ENCODE measurements at places on chromosomes 1 and 21.

DNA sequence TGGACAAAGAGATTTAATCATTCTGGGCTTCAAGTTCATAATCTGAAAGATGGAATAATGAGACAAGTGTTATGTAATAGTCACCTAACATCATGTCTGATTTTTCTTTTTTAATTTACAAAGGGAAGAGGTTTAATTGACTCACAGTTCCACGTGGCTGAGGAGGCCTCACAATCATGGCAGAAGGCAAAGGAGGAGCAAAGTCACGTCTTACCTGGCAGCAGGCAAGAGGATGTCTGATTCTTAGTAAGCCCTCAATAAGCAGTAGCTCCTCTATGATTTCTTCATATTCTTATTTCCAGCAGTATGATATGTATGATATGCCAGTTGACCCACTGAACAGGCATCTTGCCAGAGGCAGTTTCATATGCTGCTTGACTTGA lies 152.7 kb downstream of the S1PR1 start:
- DNase-seq, result no peak

DNA sequence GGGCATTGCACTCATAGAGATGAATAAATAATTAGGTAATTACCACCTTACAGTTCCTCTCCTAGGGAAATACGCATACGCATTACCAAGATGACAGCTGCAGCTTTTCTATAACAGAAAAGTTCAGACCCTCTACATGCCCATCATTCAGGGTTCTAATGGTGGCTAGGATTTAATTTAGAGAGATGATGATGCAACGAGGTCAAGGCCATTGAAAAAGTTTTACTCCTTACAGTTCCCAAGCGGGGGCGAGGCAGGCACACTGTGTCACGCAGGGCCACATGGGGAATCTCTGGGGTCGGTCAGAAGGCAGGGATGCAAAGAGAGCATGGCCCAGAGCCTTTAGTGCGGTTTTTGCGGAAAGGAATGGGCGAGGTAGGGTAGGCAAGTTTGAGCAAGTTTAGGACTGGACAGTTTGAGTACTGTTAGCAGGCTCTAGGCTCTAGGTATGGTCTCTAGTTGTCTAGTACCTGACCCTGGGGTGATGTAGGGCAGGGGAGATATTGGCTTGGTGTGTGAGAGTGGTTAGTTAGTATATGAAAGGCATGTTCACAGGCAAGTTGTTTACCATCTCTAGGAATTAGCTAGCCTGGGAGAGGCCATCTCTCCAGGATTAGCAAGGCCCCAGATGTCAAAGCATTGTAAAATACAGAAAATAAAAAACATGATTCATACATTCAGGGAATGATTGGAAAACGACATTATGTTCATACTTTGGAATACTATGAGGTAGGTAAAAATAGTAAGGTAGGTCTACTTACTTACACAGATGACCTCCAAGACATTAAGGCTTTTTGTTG lies 29.6 kb upstream of the ID3 start:
- DNase-seq, result no peak

GRCh38 chr1:53516181-53516580 lies 57.0 kb downstream of the DMRTB1 start:
- no peak for DNase-seq

- DNase-seq, result no peak
Observed at GRCh38 chr21:39612233-39613040, at the start of gene B3GALT5. TSS of gene B3GALT5 (plus strand) at chr21:39612940. CDS start at chr21:39660560, 47,620 bp downstream.

- DNase-seq, result no peak
Observed at GRCh38 chr1:183077097-183077496, 53.9 kb downstream of the LAMC1 start.

GRCh38 chr1:92484472-92485380 lies 2.0 kb downstream of the GFI1 start:
- DNase-seq, result peak; percentile 13

DNA sequence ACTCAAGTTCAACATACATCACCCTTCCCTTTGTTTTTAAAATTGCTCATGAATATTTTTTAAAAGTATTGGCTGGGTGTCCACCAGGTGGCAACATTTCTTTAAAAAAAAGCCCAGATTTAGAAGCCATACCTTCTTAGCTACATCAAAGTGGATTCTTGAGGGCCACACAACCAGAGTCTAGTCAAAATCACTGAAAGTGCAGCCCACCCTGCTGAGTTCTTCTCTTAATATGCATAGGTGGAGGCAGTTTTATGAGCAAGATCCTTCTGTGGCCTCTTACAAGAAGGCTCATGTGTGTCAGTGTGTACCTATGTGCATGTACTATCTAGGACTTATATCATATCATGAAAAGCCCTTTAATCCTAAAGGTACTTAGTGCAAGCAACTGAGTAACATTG lies 16.9 kb upstream of the GNG12 start:
- DNase-seq, result no peak

- DNase-seq, result no peak
Observed at GRCh38 chr1:112034277-112034676, 44.8 kb upstream of the KCND3 start.

DNA sequence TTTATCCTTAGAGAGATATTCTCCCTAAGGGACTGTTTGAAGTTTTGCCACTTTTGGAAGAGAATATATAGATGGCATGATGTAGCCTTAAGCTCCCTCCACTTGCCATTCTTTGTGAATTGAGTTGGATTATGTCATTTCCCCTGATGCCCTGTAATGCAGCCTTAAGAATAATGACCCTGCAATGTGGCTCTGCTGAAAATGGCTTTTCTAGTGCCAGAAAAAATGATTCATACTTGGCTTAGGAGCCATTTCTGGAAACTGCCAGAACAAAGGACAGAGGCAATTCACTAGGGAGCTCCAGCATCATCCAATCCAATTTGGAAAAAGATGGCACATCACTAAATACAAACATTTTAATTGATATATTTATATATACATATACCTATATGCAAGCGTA lies 265.3 kb downstream of the SPATA17 start:
- no peak for DNase-seq

DNA sequence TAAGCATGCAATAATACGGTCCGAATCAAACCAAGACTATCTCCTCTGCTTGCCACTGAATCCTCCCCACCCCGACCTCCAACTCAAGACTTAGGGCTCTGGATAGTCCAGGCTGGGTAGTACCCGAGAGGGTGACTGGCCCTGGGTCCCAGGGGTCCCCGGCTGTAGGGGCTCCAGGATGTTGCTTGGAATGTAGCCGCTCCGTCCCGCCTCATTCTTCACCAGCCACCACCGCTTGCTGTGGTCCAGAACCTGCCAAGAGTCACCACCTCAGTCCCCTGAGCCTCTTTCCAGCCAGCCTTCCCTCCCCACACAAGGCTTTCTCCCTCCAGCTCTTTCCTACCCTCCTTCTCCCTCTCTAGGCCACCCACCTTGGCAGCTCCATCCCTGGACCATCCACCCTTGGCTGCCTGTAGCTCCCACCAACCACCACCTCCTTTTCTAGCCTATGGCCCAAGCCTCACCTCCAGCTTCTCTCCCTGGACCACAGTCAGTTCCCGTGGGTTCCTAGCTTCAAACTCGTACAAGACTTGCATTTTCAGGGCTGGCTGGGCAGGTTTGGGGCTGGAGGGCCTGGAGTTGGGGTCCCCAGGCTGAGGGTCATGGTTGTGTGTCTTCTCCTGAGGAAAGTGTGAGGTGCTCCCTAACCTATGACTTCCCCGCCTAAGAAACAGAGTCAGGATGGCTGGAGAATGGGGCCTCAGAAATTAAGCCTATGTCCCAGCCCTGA lies 10.9 kb upstream of the GSTM3 start:
- no peak for DNase-seq

DNA sequence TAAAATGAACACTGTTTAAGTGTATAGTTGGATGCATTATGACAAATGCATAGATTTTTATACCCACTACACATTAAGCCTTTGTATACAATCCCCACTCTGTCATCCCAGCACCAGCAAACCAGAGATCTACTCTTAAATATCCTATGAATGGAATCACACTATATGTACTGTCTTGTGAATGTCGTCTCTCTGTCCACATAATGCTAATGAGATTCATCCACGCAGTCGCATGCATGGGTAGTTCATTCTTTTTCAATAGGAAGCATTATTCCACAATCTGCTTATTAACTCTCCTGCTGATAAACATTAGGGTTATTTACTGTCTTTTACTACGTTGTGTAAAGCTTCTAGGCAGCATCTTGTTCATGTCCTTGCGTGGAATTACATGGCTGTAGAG lies 892.3 kb downstream of the LTN1 start:
- no peak for DNase-seq

GRCh38 chr1:51268634-51269033 lies 32.6 kb downstream of the RNF11 start:
- DNase-seq, result no peak

DNA sequence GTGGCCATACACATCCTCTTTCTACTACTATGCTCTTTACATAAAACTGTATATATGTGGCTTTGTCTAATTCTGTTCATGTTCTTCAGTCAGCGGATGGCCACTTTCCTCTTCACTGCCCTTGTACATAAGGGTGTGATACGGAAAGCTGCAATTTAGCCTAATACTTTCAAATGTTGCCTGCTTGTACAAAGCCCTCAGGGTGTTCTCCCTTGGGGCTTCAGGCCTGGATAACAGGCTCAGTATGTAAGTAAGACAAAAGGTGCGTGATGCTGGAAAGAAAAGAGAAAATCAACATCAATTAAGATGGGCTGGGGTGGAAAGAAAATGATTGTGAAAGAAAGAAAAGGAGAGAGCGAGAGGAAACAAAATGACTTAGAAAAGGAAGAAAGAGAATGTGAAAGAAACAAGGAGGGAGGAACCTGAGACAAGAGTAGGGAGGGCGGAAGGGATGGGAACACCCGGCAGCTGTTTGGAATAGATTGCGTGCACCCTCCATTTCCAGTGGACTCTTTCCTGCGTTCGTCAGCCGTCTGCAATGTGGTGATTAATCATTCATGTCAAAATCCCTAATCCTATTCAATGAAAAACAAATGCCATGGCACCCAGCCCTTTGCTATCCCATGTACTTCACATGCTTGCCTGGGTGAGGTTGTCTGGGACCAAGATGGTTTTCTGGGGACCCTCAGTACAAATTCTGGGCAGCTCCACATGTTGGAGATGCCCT lies 553.6 kb downstream of the NUF2 start:
- DNase-seq, result no peak

GRCh38 chr1:109792056-109792831 lies 28.5 kb upstream of the EPS8L3 start:
- DNase-seq, result no peak

- no peak for DNase-seq
Observed at GRCh38 chr1:209815931-209816341, 10.0 kb upstream of the IRF6 start.

- no peak for DNase-seq
Observed at GRCh38 chr1:219587801-219588561, 24.9 kb downstream of the ZC3H11B start.

DNA sequence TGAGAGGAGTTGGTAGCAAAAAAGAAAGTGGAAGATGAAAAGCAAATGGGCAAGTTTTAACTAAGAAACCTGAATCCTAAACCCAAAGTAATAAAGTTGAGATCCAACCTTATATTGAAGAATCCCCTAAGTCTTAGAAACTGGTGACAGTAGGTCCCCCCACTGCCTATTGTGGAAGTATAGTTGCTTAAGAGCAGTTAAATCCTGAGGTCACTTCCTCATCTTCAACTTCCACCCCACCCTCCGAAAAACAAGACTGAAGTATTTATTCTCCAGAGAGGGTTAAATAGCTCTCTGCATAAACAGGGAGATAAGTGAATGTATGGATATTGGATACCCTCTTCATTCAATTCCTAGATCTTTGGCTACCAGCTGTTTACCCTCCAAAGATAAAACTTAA lies 3.3 kb upstream of the DSTYK start:
- DNase-seq, result no peak

DNA sequence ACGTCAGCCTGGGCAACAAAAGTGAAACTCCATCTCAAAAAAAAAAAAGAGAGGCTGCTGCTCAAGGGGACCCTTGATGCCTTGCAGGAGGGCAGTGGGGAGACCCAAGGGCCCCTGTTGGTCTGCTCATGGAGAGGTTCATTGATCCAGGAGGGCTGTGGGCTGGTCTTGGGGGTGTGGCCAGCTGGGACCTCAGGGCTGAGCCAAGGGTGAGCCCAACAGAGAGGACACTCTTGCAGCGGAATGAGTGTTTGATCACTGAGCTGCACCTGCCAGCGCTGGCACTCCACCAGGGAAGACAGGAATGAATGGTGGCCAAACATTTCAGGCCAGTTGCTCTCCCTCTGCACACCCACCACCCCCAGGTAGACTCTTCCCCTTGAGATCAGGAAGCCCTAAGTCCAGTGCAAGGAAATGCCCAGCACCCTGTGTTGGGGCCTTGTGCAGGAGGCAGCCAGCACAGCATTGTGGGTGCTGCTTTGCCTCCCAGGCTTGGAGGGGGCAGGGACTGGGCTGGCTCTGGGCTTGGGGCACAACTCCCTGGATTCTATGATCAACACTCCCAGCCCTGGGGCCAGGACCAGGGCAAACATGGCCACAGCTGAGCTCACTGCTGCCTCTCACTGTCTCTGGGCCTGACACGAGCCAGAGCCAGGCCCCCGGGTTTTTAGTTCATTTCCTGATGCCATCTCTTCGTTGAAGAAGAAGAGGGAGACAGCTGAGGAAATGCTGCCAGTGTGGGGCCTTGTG lies 50.7 kb downstream of the IRF2BP2 start:
- DNase-seq, result no peak

DNA sequence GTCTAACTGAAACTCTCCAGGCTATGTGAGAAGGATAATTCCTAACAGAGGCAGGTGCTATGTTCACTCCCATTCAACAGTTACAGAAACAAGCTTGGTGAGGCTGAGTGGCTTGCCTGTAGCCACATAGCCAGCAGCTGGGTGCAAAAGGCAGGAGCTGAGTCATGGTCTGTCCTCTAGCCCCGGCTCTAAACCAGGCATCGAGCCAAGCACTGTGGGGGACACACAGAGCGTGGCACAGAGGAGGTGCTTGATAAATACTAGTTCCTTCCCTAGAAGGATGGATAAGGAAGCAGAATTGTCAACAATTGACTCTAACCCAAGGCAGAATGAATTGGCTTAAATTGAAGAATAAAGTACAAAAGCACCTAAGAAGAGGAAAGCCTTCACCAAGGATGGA lies 10.4 kb upstream of the KCNA2 start:
- no peak for DNase-seq

DNA sequence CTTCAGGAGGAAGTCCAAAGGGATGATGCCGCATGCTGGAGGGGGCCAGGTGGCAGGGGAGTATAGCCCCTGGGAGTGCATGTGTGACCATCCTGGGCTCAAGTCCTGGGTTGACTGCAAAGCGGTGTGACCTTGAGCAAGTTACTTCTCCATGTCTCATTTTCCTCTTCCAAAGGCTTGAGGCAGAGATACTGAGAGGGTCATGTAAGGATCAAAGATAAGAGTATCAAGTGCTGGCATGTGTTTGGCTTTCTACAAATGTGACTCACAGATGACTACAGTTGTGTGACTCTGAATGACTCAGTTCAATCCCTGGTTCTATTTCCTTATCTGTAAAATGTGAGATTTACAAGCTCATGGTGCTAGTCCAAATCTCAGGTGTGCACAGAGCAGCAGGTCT lies 26.1 kb downstream of the PROK1 start:
- DNase-seq, result no peak

Data from T-helper 17 cell (primary cell).